ENCODE measurements at places on chromosomes 5 and 9.

DNA sequence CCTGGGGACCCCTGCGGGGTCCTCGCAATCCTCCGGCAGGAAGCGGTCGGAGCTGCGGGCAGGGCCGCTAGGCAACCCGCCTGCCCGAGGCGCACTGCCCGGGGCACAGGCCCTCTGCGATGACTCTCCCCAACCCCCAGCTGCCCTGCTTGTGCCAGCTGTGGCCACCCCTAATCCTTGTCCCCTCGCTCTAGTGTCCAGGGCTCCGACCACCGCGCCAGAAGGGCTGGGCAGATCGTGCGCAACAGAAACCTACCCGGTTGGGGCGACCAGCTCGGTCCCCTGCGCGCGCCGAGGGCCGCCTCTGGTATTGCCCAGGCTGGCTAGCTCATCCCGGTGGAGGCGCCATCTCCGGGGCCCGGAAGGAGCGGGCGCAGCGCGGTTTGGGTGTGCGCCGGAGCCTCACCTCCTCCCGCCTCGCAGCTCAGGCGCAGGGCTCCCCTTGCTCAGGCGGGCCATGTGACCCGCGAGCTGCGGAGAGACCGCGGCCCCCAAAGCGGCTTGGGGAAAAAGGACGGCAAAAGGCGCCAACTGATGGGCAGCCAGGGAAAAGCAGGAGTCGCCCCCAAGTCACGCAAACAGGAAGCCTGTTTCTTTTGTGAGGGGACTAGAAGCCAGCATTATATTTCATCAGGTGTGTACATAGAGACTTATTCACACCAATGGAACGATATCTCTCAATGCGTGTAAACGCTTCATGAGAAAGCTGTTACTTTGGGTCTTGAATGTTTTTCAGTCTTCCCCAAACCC is 46.8 kb upstream of the RNF20 start:
- DNase-seq = peak; percentile 64

- DNase-seq = peak; percentile 72
These were observed 20.1 kb downstream of the CXXC5 start for GRCh38 chr5:139668064-139668880.

- DNase-seq = no peak
These were observed 4.8 kb upstream of the HOMER1 start for GRCh38 chr5:79518718-79519117.

- no peak for DNase-seq
These were observed 27.4 kb downstream of the TNFSF8 start for GRCh38 chr9:114902786-114903524.

DNA sequence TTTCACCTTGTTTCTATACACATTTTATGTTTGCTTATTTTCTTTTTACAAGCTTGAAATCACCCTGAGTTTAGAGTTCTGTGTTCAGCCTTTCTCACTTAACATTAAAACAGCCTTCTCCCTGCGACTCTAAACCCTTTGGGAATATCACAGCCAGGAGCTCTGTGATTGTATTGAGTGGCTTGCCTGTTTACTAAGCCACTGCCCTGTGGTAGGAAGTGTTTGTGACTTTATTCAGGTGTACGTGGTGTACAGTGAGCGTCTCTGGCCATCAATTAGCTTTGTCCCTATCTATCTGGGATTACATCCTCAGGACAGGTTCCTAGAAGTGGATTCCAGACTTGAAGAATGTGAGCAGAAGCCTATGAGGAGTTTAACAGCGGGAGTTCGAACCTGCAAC is 11.0 kb upstream of the NEURL1B start:
- no peak for DNase-seq

DNA sequence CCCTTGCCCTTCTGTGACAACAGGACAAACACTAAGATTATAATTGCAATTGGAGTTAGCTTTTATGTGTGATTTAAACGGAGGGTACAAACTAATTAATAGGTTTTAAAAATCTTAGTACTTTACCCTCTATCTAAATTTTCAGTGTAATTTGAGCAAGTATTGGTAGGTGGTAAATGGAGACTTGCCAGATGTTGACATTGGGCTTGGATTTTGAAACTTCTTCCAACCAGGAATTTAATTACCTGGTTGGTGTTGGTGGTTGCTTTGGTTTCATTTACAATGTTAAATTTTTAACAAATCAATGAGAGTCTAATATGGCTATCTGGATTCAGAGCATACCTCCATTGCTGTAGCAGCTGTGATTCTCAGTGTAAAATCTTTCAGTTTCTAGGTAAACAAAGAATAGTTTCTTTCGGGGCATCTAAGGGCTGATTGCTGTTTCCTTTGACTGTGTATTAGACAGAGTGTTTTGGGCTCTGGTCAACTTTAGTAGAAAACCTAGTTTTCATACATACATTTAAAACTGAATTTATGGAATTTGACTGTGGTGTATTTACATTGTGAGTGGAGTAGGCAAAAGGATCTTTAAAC is 1.9 kb downstream of the DAPK1 start:
- no peak for DNase-seq

DNA sequence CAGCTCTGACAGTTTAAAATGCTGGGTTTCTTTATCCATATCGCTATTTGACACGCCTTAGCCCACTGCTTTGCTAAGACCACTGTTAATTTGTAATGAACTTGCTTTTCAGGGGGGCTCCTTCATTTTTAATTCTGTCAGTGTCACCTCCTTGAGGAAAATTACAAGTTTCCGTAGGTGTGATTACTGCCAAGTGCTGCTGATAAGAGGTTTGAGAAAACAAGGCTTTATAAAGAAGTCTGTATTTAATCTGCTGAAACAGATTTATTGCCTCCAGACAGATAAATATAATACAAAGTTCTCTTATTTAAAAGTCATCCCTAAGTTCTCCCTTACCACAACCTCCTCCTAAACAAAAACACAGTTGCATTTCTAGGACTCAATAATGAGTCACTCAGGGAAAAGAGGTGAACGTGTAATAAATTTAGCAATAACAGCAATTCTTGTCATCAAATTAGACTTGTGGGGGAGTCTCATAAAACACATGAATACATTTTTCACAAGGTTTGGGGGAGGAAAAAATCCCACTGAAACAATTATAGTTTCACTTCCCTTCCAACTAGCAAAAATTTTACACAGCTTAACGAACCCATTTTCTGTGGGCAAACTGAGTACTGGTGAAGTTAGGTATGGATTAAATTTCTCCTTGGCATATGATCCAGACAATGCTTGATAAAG is 72.8 kb downstream of the MAPKAP1 start:
- DNase-seq = no peak

All from right hindlimb (tissue), 1 donor.